Fibroblast of upper back skin (primary cell): ENCODE measurements at places on chromosomes 4 and X.

DNA sequence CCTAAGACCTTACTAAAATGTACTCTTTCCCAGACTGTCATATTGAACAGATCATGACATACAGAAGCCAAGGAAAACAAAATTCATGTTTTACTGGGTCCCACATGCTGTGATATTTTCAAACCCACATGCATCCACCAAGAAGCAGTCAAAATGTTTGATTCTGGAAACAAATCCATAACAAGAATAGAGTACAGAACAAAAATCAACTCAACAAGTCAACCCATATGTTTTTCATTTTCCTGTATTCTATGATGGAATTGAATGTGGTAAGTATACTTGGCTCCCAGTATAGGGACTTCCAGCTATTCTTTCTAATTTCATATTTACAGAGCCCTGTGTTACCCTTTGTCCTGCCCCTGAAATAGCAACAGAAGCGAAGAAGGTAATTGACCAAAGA lies 106.8 kb downstream of the COL25A1 start:
- peak; percentile 27 for DNase-seq

DNA sequence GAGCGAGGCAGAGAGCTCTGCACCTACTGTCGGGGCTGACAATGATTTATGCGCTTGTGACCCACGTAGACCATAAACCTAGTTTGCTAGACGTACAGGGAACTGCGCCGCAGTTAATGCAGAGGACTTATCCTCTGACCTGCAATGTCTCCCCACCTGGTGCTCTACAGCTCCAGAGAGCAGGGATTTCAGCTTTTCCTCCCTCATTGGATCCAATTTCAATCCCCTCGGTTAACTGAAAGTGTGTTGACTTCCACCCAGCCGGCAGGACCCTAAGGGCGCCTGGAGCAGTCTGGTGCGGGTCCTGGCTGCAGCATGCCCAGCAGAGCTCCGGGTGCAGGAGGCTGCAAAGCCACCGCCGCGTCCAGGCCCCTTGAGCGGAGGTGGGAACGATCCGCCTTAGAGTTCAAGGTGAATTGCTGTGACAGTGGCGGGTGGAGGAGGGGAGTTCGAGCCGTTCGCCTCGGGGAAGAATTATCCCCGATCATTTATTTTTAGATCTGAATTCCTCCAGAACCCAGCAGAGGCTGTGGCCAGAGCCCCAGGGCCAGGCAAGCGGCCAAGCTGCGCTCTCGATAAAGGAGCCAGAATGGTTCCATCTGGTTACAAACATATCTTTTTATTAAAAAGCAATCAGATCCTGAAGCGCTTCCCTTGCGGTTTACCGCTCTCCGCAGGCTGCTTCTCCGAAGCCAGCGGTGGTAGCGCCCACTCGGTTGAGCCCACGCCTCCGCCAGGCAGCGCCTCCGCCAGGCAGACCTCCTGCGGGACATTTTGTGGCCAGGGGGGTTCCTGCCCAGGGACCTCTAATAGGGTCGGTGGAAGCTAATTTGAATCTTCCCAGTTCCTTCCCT lies 66.0 kb downstream of the FBXO8 start:
- DNase-seq, result peak; percentile 90

DNA sequence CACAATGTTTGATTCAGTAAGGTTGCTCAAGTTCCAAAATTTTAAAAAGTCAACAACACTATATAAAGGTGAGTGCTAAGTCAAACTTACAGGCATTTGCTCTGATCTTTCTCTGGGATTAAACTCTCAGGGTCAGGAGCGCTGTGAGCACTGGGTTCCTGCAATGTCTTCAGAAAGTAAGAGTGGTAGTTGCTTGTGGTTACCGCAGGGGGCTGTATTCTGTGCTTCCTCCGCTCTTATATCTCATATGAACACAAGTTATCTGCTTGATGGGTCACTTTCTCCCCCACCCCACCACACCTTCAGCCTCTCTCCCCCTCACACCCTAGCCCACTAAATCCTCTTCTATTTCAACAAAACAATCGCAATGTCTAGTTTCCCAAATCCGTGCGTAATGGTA lies 116.4 kb upstream of the IGSF1 start:
- no peak for DNase-seq

GRCh38 chr4:153122855-153123254 lies 81.4 kb upstream of the TRIM2 start:
- no peak for DNase-seq

- no peak for DNase-seq
These were observed 131.2 kb downstream of the ZNF518B start for GRCh38 chr4:10326075-10326474.

- DNase-seq, result no peak
These were observed 681.4 kb downstream of the GABRG1 start for GRCh38 chr4:45442466-45442865.

DNA sequence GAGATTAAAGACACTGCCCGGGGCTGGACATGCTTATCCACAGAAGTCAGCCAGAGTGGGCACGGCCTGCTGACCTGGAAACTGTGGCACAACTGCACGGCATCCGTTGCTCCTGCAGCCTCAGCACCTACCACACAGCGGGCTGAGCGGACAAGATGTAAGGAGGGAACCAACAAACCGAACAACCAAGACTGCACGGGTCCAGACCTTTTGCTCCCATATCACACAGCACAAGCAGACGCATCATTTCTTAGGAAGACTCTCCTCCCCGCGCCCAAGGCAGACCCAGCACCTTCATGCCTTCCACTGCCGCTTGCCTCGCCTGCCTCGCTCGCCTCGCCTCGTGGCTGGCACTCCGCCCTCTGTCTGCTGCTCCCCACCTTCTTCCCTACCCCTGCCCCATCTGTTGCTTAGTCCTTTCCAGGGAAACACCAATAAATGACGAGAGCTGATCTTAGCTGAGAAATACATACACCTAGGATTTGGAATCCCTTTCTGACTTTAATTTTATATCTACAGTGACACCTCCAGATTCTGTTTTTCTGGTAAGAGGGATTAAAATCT lies 79.0 kb downstream of the AFAP1 start:
- DNase-seq, result no peak

GRCh38 chrX:53294024-53294648 lies 12.8 kb upstream of the IQSEC2 start:
- DNase-seq, result peak; percentile 4

DNA sequence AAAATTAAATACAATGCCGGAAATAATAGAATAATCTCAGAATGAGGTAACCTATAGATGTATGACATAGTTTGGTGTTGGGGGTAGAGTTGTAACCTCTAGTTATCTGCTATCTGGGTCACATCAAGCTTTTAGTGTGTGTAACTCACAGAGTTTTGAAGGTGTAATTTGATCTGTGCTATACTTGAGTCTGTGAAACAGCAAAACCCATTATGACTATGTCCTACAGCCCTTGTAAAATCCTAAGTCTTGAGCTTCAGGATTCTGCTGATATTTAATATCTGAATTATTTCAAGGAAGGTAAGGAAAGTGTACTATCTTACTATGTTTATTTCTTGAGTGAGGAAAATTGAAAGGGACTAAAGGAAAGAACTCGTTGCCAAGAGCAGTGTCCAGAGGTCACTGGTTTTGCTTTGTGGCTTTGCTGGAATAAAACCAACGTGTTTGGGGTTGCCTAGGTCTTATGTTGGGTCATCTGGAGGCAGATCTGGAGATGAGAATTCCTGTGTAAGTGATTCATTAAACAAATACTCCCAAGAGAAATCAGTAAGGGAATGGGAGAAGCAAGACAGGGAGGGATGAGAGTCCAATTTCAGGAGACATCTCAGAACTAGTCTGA lies 107.8 kb upstream of the CBLL2 start:
- peak; percentile 56 for DNase-seq

DNA sequence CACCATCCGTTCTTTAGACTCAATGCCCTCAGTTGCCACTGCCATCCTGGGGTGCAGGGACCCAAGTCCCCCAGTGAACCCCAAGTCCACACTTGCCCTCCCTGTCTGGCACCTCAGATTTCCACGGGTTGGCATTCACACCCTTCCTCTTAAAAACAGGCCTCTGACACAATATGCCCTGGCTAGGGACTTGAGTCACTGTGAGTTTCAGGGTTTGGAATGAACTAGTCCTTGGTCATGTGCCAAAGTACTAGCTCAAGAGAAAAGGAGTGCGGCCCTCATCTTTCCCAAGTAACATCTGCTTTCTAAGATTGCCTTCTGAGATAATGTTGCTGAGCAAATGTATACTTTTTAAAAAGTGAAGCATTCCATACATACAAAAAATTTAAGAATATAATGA lies 134.0 kb downstream of the MID1 start:
- DNase-seq, result peak; percentile 73

DNA sequence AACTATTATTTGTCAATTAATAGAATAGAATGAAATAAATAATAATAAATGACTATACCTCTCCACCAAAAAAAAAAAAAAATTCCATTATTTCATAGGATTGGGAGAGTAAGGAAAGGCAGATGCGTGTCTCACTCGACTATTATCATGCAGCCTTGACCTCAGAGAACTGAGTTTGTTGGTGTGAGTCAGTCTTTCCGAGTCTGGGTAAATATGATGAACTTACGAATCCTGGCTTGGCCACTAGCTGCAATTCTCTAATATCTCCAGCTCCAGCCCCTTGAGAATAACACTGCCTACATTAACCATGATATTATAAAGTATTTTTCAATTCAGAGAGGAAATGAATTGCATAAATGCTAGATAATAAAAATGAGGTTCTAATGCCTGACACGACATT lies 46.6 kb upstream of the DHX15 start:
- DNase-seq, result peak; percentile 66

DNA sequence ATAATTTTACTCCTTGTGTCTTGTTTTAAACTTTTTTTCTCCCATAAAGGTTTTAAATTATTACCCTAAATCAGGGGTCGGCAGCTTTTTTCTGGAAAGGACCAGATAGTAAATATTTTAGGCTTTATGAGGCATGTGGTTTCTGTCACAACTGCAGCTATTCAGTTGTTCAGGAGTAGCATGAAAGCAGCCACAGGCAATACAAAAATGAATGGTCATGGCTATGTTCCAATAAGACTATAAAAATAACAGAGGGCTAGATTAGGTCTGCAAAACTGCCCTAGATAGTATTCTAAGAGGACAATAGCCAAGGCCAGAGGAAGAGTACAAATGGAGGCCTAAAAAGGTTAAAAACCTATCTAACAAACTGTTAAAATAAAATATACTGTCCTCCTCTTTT lies 24.6 kb downstream of the HERC5 start:
- DNase-seq, result peak; percentile 1

DNA sequence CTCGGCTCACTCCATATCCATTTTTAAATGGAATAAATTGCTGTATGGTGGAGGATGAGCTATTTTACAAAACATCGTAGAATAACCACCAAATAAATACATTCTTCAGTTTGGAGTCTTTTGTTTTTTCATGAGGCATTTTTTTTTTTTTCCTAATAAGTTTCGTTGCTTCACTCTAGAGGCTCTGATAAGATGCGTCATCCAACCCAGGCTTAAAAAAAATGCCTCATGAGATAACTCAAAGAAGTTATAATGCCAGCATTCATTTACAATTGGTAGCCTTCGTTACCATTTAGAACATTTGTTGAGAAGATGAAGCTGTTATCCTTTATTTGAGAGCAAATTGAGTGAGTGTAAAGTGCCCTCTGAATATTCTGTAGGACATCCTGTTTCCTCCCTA lies 172.2 kb upstream of the CENPE start:
- no peak for DNase-seq

DNA sequence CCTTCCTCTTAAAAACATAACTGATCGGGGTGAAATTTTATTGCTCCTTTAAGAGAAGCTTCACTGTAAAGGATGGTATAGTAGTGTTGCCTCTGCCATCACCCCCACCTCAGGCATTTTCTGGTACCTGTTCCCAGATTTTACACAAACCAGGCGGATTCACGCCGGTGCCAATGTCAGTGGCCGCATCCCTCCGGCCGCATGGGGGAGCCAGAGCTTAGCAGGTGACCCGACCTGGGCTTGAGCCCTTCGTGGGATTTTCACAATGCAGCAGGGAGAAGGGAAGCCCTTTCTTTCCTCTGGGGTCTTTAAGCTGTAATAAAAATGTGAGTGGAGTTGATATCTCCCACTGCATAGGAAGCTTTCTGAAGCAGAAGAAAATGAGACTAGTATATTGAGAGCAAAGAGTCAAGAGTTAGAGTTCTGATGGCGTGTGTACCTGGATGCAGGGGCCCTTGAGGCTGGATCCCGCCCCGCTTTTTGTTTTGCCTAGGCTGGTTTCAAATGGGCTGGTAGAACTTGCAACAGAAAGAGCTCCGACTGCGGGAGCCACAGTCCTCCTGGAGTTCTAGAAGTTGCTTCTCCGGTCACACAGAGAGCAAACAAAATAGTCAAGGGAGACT lies 59.4 kb downstream of the POLR2B start:
- peak; percentile 54 for DNase-seq

DNA sequence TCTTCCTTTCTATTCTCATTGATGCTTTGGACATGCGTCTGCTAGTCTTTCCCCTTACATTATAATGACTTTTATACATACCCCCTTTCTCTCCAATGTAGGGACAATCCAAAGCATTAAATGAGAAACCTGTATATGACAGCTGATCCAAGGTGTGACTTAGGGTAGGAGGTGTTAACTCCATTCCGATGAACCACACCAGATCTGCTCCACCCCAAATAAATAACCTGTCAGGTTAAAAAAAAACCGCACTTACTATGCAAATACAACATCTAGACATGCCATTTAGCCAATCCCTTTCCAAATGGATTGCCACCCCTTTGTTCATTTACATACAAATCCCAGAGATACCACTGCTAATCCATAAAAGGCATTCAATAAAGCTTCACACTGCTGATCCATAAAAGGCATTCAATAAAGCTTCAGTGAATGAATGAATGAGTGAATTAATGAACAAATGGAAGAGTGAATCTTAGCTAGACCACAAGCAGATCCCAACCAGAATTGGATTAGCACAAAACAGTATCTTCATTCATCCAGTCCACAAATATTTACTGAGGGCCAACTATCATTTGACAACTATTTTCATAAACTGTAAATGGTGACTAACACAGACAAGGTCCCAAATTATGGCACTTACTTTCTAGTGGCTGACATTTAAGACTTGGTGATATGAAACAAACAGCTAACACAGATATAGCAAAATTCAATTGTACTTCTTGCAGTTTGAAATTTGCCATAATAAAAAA lies 158.9 kb upstream of the MAP3K15 start:
- DNase-seq, result no peak

DNA sequence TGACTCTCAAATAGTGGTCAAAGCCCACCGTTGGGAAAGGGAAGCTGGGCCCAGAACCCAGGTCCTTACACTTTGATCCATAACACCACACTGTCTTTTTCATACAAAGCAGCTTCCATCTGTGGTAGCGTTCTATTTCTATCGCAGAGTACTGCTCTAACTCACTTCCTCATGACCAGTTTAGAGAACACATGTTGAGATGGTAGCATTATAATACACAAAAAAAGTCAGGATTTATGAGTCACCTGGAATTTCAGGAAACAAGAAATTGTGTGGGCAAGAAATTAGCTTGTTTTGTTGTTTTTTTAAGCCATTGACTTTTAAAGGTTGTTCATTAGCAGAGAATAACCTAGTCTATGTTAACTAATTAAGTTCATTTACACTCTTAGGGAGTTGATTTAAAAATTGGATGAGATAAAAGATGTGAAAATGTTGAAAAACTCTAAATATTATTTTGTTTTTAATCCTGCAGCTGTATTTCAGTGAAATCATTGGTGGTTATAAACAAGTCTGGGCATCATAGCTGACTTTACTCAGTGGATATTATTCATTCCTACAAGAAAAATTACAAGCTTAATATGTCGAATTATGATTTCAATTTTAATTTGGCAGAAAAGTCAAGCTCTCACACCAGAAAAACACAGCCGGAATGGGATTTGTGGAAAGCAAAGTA lies 1011.1 kb upstream of the HS3ST1 start:
- no peak for DNase-seq

GRCh38 chr4:169815606-169816005 lies 57.9 kb upstream of the HPF1 start:
- DNase-seq, result peak; percentile 20

- no peak for DNase-seq
These were observed 172.0 kb upstream of the KLF3 start for GRCh38 chr4:38491854-38492478.
